ENCODE measurements at places on chromosomes 16 and 17.

- no peak for DNase-seq
These were observed 11.1 kb upstream of the PIK3R5 start for GRCh38 chr17:8976638-8977037.

GRCh38 chr17:82320956-82321927, 3.8 kb upstream of the CD7 start:
- DNase-seq = no peak

DNA sequence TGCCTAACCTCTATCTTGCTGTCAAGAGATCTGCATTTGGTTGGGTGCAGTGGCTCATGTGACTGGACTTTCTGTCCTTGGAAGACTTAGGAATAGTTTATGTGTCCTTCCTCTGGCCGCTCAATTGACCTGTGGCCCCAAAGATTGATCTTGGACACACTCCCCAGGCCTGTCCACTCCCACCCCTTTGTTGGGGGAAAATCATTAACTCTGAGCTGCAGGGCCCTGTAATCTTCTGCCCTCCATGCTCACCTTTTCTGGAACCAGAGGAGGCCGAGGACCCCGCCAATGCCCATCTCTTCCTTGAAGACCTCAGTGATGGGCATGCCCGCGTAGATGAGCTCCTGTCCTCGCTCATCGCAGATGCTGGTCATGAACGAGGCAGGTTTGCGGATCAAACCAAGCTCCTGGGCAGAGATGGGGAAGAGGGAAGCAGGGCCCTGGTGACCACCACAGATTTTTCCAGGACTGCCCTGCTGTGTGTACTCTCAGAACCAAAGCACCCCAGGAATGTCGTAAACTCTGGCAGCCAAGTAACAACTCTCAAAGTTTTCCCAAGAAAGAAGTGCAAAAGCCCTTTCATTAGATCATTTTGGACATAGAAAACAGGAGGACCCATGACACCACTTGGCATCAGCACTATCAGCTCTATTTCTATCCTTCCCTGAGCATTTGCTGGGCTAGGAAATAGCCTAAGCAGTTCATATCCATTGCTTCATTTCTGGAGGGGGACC, 8.5 kb upstream of the KLHL11 start:
- DNase-seq = no peak

- DNase-seq = no peak
These were observed 92.8 kb upstream of the ZNF469 start for GRCh38 chr16:88289968-88290401.

DNA sequence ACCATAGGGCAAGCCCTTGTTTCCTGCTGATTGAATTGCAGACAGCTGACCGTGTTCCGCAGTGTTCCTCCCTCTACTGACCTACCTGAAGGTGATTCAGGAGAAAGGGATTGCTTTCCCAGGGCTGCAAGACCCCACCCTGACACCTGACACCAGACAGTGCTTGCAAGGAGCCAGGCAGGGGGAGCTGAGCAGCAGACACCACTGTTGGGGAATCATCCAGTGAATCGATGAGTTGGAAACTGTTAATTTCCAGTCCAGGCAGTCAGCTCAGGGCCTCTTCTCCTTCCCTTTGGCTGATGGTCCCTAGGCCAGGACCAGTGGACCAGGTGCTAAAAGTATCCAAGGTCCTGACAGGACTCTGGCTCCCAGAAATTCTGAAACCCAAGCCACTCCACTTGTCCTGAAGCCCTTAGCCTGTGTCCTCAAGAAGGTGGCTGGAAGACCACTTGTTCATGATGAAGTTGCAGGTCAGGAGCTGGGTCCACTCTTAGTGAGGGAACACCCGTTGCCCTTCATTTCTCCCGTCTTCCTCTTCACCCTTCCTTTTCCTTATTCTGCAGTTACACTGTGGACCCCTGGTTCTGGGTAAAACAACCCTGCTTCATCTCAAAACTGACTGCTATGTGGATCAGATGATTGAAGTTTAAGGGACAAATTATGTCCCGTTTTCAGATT, 9.5 kb upstream of the UNK start:
- no peak for DNase-seq

DNA sequence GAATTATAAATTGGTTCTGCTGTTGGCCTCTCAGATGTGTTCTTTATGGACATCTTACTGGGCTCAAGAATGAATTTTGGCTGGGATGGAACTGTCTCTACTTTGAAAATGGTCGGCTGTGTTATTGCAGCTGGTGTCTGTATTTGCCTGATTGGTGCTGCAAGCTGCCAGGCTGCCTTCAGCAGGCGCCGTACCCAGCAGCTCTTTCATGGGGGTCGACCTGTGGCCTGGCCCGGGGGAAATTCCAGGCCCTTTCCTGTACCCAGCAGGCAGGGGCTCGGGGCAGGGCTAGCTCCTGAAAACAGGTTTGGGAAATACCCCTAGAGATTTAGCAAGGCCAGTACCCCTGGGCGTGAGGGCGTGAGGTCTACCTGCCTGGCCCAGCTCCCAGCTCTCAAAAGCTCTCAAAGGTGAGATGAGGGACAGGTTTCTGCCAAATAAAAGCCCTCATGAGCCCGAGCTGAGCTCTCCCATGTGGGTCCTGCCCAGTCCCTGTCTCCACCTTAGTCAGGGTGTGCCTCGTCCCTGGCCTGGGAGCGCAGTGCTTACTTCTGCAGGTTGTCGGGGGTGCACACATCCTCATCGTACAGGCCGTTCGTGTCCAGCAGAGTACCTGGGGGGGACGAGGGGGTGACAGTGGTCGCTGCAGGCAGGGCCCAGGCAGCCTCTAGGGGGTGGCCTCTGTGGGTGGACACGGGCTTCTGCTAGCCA, 52.3 kb downstream of the PRMT7 start:
- no peak for DNase-seq

- no peak for DNase-seq
These were observed 142.1 kb downstream of the SEC14L1 start for GRCh38 chr17:77282524-77283515.

- DNase-seq = no peak
These were observed 27.7 kb downstream of the PPM1E start for GRCh38 chr17:58783380-58783779.

- no peak for DNase-seq
These were observed 6.2 kb upstream of the CCL18 start for GRCh38 chr17:36057911-36058310.

DNA sequence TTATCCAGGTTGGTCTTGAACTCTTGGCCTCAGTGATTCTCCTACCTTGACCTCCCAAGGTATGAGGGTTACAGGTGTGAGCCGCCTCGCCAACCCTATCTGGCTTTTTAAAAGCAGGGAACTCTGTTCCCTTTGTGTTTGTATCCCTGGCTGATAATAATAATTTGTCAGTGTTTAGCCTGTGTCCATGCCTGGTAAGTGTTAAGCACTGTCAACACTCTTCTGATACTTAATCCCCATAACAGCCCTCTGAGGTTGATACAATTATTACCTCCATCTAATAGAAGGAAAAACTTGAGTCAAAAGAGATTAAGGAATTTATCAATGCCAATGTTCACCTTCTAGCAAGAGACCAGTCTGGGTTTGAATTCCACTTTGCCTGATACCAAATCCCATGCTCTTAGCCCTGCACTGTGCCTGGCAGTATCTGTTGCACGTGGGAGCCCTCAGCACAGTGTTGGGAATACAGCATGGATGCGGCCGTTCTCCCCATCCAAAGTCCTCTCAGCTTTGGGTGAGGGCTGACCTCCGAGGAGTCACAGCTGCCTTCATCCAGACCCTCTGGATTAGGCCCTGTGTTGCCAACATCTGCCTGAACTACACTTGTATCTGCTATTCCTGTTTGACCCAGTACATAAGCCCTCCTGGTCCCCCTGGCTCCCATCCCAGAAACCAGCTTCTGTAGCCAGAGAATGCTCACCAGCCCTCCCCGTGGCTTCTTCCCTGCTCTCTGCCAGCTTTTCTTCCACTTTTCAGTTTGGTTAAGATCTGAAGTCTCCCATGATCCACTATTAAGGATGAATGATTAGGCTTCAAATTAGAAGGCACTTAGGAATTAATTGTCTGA, 335.6 kb upstream of the ASIC2 start:
- DNase-seq = no peak

GRCh38 chr16:57791893-57792461, 10.3 kb downstream of the KIFC3 start:
- DNase-seq = no peak

DNA sequence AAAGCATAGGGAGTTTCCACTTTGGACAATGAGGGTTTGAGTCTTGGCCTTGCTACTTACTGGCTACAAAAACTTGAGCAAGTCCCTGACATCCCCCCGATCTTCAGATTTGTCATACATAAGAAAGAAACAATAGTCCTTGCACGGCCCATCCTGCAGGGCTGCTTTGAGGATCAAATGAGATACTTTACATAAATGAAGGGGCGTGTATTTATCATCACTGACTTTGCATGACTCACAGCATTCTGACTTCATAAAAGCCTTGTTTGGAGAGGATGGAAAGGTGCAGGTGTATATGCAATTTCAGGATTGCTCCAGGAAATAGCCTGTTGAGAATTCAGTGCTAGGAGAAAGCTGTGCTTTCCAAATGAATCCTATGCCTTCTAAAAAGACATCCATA, 465.0 kb upstream of the MAF start:
- DNase-seq = no peak

DNA sequence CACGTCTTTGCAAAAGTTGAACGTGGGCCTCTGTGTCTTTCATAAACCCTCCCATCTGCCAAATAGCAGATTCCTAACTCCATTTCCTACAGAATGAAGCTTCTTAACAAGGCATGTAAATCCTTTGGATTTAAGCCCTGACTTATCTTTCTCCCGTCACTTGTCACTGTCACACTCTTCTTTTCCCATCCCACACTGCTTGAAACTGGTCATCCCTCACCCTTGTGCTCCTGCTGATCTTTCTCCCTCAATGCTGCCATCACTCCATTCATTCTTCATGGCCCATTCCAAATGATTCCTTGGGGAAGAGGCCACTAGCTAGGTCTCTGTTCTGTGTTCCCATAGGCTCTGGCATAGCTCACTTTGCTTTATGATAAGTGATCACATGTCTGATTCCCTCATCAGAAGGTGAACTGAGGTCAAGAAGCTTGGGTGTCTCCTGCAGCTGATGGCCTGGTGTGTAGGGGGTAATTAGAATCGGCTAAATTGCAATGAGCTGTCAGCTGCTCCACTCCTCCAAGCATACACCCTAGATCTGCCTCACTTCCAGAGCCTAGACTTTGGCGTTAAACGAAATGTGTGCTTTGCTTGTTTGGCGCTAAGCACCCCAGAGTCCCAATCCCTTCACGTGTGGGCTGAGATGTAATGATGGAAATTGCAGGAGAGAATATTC, 61.7 kb downstream of the PECAM1 start:
- DNase-seq = no peak

DNA sequence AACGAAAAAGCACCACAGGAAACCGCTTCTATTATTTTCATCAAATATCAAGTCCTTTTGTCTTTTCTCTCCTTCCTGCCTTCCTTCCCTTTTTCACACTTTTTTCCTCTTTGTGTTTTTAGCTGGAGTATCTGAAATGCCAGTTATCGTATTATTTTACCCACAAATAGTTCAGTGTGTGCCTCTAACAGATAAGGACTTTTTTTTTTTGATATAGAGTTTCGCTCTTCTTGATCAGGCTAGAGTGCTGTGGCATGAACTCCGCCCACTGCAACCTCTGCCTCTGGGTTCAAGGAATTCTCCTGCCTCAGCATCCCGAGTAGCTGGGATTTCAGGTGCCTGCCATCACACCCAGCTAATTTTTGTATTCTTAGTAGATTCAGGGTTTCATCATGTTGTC, 10.7 kb downstream of the DNAAF1 start:
- DNase-seq = no peak

DNA sequence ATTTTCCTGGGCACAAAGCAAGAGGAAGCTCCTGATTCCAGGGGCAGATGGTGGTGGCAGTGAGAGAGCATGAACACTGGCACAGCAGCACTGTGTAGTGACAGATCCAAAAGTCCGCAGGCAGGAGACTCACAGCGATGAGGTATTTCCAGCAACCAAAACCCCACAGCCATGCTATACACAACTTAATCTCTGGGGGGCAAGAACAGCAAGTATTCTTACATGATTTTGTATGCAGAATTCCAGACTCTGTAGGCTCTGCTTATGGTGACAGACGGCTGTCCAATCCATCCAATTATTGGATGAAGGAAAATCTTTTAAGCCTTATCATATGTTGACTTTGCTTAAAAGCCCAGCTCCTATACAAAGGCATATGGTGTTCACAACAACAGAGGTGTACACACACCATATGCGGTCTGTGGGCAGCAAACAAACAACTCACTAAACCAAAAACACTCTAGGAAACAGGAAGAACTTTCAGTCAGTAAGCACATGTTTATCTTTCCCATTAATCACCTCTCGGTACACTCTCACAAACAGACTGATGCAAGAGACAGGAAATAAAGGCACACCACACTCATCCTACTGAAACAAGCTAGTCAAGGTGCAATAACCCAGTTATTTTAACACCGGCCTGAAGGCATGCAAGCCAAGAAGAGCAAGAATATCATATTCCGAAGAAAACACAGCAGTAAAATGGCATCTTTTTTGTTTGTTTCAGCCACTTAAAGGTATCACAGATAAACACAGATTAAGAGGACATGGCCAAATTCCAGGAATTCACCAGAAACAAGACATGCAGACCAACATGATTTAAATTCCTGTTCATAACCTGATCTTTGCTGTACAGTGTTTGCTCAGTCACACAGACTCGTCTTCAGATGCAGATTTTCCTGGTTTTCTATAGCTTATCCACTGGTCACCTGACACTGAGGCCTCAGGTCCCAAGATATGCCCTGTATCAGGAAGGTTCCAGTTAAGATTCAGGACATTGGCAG, 47.8 kb downstream of the ERN1 start:
- no peak for DNase-seq

GRCh38 chr16:106623-107324, 28.7 kb downstream of the MPG start:
- peak; percentile 62 for DNase-seq

GRCh38 chr17:3025421-3026124, 37.8 kb downstream of the OR1D5 start:
- no peak for DNase-seq

DNA sequence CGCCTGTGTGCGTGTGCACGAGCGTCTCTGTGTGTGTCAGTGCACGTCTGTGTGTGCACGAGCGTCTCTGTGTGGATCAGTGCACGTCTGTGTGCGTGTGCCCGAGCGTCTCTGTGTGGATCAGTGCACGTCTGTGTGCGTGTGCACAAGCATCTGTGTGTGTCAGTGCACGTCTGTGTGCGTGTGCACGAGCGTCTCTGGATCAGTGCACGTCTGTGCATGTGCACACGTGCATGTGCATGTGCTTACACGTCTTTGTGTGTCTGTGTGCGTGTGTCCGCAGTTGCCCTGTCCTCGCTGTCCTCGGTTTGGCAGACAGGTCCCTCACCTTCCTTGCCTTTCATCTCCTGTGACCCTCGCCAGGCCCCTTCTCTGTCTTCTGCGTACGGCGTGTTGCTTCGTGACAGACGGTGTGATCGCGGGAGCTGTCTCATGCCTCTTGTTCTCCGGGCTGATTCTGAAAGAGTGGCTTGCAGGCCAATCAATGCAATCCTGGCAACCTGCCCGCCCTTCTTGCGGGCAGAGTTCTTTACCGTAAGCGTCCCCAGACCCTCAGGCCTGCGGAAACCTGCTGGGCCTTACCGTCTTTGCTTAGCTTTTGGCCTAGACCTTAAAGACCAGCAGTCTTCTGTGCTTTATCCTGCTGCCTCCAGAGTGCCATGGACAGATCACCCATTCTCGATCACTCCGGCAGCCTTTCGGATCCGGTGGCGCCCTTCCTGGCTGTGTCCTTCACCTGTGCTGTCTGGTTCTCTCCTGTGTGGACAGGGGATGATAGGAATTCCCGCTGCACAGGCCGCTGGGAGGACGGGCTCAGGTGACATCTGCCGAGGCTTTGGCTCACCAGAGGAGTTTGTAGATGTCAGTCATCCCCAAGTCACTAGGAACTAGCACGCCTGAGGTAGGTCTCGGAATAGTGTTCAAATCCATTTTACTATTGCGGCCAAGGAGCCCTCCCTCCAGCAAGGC, 18.5 kb downstream of the MLYCD start:
- DNase-seq = no peak

Data from left renal pelvis (tissue), 4 donors.